KG1 (cell line): ENCODE measurements at places on chromosomes 4 and X.

- DNase-seq = no peak
Measured at GRCh38 chr4:124095621-124096020, 616.9 kb downstream of the ANKRD50 start.

DNA sequence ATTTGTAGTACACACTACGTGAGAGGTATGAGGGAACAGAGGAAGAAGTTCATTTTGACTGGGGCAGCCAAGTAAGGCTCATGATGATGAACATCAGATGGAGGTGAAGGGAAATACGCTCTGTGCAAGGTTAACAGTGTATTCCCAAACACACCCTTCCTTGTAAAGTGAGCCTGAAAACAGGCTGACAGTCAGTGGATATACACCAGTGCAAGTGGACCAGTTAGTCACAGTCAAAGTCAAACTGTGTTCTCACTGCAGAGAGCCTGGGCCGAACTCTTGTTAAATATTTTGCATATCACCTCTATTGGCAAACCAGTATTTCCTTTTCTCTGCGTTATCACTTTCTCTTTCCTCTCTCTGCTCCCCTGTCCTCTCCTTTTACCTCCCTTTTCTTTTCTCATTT is 23.4 kb upstream of the RHOH start:
- DNase-seq = no peak

- no peak for DNase-seq
Measured at GRCh38 chr4:155903453-155903852, at the start of gene TDO2. TDO2 (plus strand) TSS chr4:155903696; CDS start chr4:155903759, 63 bp downstream.

- no peak for DNase-seq
Measured at GRCh38 chr4:77699731-77700210, 94.2 kb downstream of the CXCL13 start.

GRCh38 chrX:49041744-49042580 is 1.2 kb downstream of the TFE3 start:
- DNase-seq = no peak

DNA sequence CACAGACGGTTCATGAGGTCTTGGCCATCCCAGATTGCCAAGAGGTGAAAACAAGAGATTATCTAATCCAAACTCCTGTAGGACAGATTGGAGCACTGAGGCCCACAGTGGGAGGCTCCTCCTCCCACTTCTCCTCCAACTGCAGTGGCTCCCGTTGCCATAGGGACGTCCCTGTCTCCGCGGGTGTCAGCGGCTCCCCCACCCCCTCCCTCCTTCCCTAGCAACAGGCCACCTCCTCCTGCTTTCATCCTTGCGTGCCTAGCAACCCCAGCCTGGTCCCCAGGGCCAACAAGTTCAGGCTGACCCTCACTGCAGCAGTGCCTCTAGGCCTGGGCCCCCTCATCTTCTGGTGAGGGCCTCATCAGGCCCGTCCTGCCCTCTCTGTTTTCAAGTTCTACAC is 6.8 kb upstream of the IQSEC2 start:
- DNase-seq = no peak

DNA sequence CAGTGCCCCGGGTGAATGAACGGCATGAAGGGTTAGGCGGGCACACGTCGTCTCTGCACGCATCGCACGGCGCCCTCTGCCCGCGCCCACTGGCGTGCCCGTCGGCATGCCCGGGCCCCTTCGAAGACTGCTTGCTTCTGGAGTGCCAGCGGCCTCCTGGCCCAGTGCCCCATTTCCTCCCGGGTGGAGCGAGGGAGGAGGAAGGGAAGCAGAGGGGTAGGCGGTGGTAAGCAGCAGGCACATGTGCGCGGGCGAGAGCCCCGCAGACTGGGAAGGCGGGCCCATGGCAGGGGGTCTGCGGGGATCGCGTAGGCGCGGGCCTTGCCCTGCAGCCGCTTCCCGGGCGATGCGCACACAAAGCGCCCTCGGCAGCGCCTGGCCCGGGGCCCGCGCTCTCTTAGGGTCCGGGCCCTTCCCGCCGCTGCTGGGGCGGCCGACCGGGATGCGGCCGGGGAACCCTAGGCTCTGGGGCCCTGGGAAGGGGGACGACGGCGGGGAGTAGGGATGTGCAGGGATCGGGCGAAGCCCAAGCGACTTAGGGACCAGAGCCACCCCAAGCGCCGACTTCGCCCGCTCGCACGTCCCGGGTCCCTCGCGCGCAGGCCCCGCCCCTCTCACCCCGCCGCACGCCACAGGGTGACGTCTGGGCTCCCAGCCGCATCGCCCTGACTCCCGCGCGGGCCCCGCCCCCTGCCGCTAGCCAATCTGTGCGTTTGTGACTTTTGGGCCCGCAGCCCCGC is 866 bp upstream of the EMD start:
- DNase-seq = peak; percentile 97

DNA sequence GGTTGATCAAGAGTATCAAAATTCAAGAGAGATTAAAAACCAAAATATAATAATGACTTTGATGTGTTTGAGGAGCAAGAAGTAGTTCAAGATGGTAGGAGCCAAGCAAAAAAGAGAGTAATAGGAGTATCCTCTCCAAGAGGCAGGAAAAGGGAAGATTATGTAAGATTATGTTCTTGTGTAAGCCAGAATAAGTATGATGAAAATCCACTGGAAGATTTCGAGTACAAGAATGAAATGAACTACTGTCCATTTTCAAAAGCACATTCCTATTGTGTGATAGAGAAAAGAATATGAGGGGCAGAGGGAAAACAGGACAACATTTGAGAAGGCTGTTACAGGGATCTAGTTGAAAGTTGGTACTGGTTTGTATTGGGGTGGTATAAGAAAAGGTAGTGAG is 659.6 kb upstream of the INTU start:
- DNase-seq = no peak

DNA sequence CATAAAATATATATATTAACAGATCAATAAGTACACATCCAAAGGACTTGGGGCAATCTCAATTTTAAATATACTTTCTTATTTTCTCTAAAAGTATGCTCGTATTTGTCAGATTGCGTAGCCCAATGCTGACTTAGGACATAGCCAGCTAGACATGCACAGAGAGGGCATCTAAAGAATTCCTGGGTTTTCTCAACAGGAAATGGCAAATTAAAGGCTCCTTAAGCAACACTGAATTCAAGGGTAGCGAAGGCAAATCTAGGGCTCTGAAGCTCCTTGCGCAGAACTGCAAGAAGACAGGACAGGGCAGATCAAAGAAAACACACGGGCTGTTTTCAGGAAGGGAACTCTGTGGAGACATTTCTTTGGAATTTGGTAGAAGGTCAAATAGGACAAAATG is 94.6 kb upstream of the FTHL17 start:
- DNase-seq = no peak

- DNase-seq = no peak
Measured at GRCh38 chr4:159607809-159608208, 504.9 kb downstream of the RAPGEF2 start.

DNA sequence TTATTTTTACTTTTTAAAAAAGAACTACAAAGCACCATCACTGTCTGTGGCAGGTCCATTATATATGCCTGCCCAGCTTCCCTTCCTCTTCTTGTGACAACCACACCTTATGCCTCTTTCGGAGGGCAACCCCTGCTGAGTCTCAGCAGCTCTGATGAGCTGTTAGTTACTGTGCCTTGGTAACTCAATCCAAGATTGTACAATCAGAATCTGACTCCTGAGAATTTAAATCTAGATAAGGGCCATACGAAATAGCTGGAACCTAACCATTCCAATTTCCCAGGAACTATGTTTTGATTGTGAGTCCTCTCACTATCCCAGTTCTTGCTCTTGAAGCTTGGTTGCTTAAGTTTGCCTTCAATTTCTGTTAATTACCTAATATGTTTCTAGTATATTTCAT is 61.9 kb downstream of the ADAMTS3 start:
- no peak for DNase-seq

DNA sequence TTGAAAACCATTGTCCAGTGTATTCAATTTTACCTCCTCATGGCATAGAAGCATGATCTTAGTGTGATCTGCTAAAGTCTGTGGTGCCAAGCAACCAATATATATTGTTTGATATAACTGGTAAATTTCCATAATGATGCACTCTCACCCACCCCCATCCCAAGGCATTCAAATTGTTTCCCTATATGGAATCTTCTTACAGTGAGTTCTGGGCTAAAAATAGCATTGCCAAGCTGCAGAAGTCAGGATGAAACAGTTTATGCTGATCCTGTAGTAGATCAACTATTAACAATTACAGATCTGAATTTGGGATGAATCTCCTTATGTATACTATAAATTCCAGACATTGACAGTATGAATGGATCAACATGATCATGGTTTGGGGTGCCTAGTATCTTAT is 20.9 kb downstream of the FGF13 start:
- DNase-seq = no peak

- DNase-seq = no peak
Measured at GRCh38 chr4:141081921-141082395, 51.3 kb downstream of the RNF150 start.

DNA sequence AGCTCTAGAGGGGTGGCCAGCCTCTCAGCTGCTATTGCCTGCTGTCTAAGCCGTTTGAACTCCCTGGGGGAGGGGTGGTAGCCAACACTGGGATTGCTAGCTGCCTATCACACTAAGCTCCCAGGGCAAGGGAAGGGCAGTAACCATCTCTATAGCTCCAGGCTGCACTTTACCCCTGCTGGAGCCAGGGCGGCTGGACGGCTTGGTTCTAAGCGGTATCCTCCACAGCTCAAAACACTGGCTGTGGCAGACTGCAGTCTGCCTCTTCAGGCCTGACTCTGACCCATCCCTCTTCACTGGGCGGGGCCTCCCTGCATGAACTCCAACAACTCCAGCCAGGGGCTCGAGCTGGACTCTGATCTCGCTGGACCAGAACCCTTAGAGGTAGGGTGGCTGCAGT is 55.3 kb upstream of the GNRHR start:
- DNase-seq = no peak

DNA sequence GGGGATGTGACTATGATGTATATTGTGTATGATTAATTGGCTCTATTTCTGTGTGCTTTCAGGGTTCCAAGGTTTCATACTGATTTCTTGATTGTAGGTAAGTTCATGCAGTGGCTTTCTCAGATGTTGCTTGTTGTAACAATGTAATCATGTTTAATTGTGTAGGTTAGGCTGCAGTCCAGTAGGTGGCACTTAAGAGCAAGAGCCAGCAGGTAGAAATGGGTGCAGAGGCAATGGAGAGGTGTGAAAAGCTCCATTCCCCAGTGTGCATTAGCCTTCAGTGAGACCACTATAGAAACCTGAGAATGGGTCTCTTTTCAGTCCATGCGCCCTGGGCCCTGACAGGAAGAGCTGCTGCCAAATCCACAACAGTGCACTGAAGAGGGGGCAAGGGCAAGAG is 28.2 kb downstream of the DCAF12L2 start:
- no peak for DNase-seq

GRCh38 chr4:118917582-118917981 is 28.9 kb downstream of the SYNPO2 start:
- DNase-seq = no peak

DNA sequence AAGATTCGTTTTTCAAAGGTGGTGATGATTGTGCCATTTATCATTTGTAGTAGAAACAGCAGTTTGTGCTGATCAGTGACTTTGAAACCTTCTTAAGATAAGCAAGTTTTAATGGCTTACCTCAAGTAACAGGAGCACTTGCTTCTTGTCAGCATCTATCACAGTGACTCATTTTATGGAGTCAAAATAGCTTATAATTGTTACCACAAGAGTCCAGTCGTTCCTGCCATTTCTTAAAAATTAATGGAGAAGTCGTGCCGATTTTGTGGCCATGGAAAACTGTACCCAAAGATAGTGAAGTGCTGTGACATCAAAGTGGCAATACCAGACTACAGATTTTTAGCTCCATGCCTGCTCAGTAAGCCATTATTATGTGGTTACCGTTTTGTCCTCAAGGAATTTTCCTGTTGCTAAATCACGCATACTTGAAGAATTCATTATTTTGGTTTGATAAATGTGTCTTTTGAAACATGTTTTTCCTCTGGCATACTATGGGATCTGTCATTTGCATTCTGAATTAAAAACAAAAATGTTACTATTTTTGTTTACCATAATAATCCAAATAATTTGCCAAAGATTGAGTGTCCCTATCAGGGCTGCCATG is 129.9 kb downstream of the CBR4 start:
- DNase-seq = no peak

DNA sequence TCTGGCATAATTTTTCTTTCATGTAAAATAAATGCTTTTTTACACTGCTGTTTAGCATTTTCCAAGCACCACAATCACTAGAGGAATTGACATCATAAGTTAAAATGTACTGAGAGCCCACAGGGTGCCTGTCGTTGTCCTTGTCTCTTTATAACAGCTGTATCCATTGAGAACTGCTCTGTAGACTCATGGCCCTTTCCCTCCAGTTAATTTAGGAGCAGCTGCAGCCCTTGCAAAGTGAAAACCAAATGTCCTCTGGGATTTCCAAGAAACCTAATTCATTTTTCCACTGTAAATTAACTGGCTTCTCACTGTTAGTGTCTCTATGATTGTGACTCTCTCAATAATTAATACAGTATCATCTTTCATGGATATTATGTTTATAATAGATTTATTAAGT is 185.9 kb downstream of the SLC4A4 start:
- no peak for DNase-seq
